ENCODE measurements at places on chromosomes 12 and 14.
A peak's percentile ranks its signal among the peaks of the same experiment; 100 is the strongest.

GRCh38 chr12:25332143-25332542, 81.4 kb upstream of the KRAS start:
- no peak for DNase-seq

DNA sequence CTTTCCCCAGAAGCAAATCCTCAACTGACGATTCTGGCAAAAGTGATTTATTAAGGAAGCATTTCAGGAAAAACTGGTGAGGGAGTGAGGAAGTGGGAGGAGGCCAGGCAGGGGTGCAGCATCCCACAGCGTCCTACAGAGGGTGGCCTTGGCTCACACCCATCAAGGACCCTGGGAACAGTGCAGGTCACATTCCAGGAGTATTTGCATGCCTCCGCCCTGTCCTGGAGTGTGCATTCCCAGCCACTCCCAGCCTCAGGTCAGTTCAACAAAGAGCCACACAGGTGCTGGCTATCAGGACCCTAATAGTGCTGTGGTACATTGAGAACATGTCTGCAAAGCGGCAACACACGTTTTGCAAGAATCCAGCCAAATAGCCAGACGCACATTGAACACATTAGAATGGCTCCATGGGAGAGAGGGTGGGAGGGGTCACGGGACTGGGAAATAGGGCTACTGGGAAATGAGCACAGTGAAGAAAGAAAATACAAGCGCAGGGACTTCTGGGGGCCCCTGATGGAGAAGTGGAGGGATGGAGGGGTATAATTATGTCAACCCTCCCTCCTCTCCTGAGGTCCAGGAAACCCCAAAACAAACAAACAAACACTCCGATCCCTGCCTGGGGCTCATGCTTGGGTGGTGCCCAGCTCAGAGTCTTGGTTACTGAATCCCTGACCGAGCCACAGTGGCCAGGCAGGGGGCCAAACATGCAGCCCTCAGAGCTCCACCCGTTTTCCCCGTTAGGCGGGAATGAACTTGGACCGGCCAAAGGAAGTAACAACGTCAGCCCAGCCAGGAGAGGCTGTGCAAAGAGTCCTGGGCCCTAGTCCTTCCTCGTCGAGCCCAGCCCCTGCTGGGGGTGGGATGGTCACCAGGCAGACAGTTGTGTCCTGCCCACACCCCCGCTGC, 36.5 kb downstream of the CMKLR1 start:
- no peak for DNase-seq

DNA sequence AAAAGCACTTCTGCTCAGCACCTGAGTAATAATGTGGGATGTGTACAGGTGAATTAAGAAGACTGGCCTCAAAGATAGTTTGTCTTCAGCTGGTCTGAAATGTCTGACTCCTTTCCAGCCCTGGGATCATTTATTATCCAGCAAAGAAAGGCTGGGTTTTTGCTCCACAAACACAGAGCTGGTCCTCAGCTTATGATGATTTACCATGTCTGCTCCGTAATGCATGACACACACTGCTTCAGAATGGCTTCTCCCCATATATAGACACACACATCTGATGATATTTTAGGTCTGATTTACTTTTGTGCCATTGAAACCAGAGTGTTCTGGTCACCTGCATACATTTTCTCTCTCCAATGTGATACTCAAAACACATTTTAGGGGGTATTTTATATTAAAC, 225.0 kb downstream of the SLC25A21 start:
- DNase-seq = no peak

DNA sequence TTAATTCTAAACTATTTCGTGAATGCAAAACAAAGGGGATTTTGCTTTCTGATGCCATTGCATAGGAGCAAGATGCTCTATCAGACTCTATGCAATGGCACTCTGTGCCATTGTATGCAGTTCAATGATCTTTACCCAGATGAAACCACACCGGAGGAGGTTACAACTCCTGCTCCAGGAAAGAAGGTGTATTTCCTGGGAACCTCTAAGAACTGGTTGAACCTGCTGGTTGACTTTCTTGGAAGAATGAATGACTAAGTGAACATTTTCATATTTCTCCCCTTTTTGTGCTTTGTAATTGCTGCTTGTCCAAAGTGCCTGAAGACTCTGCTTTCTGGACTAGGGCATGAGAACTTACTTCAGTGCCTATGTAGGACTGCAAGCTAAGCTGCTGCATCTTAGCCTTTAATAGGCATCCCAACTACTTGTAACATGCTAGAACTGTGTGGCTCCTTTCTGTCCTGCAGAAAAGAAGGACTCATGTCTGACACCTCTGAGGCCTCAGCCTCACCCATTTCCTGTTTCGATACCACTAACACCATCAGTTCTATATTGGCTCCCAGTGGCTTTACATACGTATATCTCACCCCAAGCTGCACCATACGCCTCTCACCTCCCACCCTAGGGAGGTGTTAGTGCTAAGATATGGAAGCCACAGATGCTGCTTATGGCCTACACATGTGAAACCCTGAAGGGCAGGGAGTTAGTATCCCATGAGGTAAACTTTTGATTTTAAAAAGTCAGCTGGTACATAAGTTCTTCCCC, 193.5 kb upstream of the CNOT2 start:
- no peak for DNase-seq

GRCh38 chr12:96876966-96877365, 30.1 kb upstream of the NEDD1 start:
- DNase-seq = no peak

DNA sequence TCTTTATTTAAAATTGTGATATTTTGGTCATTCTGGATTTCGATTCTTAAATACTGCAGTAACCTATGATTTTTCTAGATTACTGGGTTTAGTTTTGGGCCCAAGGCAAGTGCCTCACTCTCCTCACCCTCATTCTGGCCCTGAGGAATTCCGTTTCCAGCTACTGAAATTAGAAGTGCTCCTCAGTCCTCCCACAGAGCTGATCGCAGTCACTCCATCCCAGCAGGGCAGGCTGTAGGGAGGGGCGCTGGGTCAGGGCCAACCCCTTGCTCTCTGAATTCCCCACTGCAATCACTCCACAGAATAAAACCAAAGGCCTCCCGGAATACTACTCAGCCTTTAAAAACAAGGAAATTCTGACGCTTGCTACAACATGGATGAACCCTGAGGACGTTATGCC, 66.5 kb upstream of the DIO3 start:
- DNase-seq = no peak

DNA sequence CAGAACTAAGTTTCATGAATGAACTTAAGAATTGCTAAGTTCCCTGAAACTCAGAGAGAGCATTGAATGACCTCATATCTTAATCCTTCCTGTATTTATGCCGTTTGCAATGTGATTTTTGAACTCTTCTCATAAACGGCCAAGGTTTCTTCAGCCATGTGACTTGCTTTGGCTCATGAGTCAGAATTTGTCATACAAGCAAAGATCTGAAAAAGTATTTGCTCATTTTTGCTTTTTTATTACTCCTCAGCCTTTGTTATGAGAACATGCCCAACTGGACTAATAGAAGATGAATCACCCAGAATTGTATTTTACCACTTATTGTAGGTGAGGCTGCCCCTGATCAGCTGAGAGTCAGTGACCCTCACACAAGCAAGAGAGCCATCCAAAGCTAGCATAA, 693.8 kb downstream of the BCL11B start:
- no peak for DNase-seq

- no peak for DNase-seq
These were observed 327.0 kb downstream of the SEC23A start for GRCh38 chr14:38775986-38776385.

DNA sequence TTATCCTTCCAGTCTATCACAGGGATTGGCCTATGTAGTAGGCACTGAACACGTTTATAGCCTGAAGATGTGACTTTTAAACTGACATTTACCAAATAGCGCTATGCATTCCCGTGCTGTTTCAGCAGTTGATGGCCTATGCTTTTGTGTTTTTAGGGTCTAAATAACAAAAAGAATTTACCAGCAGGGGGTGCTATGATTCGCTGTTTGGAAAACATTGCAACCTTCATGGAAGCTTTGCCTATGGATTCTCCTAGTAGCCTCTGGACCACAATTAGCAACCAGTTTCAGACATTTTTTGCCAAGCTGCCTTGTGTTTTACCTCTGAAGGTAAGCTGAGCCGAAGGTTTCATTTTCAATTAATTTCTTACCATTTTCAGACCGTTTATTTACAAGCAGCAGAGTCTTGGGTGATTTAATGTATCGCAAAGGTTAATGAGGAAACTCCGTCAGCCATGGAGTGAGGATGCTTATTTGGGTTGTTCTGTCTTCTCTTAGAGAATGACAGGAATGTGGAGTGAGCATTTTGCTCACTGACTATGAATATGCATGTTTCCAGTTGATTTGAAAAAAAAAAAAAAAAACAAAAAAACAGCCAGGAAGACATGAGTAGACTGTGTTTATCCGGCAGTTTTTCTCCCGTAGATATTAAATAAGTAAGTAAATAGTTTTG, 133.1 kb downstream of the PRIMA1 start:
- peak; percentile 81 for DNase-seq

GRCh38 chr12:109870648-109871047, 9.7 kb downstream of the GLTP start:
- no peak for DNase-seq

- no peak for DNase-seq
These were observed 39.9 kb upstream of the SYCP3 start for GRCh38 chr12:101779200-101779599.

DNA sequence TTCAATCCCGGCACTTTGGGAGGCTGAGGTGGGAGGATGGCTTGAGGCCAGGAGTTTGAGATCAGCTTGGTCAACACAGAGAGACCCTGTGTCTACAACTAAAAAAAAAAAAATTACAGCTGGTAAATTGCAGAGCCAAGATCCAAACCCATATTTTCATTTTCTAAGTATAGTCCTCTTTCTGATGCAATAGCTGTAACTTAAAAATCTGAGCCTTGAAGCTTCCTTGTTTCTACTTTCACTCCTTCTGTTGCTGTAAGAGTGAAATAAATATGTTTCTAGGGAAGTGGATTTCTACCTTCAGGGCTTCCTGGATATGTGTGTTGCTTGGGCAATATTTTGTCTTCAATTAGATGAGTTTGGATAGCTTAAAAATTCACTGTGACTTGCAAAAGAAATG, 42.0 kb upstream of the PRICKLE1 start:
- DNase-seq = no peak

DNA sequence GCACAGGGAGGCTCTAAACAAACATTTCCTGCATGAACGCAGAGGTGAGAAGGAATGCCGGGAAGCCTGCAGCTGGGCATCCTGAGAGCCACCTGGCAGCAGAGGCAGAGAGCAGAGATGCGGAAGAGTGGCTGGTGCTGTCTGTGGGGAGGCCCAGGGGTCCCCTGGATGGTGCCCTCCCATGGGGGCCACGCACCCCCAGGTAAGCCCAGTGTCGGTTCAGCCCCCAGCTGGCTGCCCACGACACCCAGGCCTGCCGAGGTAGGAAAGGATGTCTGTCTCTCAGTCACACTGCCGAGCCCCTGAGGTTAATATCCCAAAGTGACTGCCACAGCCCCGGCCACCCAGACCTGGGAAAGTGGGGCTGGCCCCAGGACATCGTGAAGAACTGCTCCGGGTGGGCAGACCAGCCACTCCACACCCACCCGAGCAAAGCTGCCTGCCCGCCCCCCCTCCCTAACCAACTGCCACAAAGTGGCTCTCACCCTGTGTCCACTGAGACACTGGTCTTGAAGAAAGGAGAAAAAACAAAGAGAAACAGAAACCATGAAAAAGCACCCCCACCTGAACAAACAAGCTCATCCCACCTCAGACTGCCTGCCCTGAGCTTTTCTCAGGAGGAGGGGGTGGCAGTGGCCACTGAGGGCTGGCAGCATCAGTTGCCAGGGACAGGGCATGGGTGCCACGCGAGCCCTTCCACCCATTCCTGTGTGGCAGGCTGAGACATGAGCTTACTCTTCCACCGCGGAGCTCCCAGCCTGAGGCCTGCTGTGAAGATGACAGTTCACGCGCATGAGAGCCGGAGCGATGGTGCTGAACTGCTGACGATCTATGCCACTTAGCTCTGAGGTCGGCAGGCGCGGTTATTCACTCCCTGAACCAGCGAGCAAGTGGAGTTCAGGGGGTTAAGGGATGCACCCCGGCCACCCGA, 40.8 kb downstream of the CCDC88C start:
- DNase-seq = no peak

GRCh38 chr12:107320929-107321631, 227.7 kb upstream of the CRY1 start:
- no peak for DNase-seq

DNA sequence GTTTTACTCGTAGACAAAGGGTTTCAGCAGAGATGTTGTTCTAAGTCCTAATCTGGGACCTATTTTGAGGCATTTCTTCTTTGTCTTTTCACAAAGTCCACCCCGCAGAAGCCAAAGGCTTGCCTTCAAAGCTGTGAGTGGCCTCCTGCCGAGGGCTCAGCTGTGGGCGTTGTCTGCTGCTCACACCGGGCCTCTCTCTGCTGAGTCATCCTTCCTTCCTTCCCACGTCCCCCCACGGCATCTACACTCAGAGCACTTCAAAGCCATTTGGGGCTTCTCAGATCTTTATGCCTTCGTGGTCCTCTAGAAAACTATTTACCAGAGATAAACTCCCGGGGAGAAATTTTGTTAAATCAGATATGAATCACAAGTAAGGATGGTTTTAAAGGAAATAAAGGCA, 115.9 kb upstream of the TMPO start:
- DNase-seq = no peak

GRCh38 chr14:60721326-60722106, 2.6 kb downstream of the SIX4 start:
- DNase-seq = no peak

DNA sequence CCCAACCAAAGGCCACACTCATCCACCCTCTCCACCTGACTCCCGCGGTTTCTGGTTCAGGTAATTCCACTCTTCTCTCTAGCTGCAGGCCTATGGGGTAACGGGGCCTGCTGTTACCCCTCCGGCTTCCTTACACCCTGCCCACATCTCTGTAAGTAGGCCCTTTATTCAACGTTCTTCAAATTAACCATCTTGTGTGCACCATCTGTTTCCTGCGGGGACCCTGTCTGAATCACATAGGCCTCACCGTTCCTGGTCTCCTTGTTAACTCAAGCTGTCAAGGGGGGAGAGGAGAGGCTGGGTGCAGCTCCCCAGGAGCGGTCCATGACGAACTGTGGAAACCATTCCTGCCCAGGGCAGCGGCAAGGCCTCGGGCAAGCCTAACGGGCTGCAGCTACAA, 9.3 kb upstream of the DLK1 start:
- DNase-seq = no peak

DNA sequence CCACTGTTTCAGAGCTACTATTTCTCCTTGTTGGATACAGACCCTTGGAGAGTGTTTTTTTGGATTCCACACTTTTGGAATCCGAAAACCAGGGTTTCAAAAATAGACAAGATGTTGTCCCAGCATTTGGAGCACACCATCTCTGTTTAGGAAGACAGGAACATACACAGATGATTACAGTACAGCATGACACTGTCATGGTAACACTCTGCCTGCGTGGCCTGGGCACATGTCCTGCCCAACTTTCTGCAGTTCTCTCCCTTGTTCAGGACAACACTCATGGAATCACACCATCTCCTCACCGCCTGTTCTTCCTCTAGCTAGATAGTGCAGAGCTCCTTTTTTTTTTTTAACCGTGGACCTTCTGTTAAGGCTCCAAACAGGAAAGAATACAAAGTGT, 369.2 kb downstream of the PDZRN4 start:
- DNase-seq = no peak

All from NCI-H446 (cell line).